ENCODE measurements at places on chromosomes 3 and 15. TPM values are rescaled to one million over a fixed set of nuclear protein-coding genes. Genes with fewer than 3 reads are reported as not detected.

VILL gene
- 4.0 TPM for total RNA-seq

DNA sequence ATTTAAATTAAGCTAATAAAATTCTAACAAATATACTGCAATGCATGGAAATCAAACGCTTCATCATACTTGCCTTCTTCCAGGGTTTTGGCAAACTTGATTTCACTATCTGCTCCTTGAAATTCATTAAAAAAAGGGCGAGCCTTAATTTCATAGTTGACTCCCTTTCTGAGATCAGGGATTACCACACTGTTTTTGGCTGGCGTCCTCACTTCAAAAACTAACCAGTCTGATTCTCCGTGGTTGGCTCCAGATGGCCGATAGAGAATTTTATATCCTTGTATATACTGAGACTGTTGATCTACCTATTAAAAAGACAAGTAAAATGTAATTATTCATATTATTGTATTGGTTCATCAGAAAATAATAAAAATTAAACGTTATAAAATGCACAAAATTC, 1106.8 kb downstream of the ROBO1 start:
- no peak for DNase-seq

DNA sequence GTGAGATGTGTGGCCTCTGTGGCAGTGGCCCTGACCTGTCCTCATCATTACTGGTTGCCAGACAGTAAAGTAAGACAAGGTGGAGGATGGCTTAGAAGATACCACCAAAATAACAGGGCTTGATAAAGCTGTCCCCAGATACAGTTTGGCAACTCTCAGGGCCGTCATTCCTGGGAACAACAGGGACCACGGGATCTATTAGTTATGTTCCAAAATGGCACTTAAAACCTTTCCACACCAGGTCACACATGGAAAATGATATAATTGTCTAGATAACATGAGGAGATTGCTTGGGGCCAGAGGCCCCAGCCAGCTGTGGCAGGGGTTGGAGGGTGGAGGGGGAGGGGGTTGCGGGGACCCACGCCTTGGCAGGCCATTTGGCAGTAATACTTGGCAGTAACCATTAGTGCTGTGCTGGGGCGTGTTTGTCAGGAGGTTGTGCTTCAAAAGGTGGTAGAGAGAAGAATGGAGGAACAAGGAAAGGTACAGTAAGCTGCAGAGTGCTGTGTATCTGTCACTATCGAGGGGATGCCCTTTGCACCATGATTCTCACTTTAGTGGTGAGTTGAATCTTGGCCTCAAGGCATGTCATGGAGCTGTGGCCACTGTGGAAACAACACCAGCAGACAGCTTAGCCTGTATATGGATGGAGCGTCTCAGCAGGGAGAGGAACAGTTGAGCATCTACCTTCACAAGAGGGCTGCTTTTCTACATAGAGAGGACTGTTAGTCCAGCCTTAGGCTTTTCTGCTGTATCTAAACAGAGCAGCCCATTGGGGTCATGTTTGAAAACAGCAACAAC, 14.0 kb downstream of the PLCL2 start:
- DNase-seq = no peak

PPARG gene
- total RNA-seq = 11.1 TPM

DNA sequence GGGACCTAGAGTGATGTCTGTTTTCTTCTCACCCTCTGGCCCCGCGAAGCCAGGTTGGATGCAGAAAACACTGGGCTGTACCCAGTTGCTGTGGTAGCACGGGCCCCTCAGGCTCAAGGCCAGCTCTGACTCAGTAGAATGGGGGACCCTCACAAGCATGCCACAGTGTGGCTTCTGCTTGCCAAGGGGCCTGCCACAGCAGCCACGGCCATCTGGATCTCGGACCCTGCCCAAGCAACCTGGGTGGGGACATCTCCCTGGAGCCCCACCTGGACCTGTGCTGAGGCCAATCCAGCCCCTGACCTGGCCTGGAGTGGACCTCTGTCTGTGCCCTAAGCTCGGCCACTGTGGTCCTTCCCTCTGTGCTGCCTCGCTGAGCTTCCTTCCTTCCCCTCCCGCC, 59.0 kb downstream of the MGLL start:
- DNase-seq = no peak

- peak; percentile 29 for DNase-seq
Measured at GRCh38 chr15:65791335-65792137, 557 bp downstream of the DENND4A start.

- DNase-seq = no peak
Measured at GRCh38 chr3:24387000-24387399, 107.7 kb downstream of the THRB start.

- peak; percentile 54 for DNase-seq
Measured at GRCh38 chr3:130800829-130801228, 54.2 kb upstream of the PIK3R4 start.

GRCh38 chr3:184188080-184188479, 2.1 kb downstream of the ABCF3 start:
- no peak for DNase-seq
